ENCODE measurements at places on chromosomes 12 and 14.

DNA sequence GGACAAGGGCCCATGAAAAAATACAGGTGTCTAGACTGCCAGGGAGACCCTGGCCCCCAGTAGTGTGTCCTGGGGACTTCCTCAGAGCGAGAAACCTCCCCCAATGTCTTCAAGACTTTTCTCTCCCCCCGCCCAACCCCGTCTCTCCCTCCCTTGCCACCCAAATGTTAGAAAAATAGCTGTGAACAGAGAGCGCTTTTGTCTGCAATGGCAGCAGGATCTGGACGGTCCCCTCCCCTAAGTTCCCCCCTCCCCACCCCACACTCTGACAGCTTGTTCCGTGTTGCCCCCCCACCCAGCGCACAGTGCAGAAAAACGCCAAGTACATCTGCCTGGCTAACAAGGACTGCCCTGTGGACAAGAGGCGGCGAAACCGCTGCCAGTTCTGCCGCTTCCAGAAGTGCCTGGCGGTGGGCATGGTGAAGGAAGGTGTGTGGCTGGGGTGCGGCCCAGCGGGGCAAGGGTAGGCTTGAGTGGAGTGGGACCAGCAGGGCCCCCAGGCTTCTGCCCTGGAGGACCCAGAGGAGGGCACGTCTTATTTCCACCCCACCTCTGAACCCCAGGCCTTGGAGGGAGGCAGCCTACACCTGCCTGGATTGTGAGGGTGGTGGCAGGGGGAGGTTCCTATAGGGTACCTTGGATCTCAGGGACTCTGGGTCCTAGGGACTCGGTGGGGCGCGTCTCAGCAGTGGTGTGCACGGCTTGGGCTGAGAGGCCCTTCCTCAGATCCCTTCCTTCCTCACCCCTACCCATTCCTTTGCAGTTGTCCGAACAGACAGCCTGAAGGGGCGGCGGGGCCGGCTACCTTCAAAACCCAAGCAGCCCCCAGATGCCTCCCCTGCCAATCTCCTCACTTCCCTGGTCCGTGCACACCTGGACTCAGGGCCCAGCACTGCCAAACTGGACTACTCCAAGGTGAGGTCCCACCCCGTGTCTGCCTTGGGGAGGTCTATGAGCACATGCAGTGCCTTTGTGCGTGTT, 4.8 kb downstream of the NR4A1 start:
- DNase-seq = no peak

DNA sequence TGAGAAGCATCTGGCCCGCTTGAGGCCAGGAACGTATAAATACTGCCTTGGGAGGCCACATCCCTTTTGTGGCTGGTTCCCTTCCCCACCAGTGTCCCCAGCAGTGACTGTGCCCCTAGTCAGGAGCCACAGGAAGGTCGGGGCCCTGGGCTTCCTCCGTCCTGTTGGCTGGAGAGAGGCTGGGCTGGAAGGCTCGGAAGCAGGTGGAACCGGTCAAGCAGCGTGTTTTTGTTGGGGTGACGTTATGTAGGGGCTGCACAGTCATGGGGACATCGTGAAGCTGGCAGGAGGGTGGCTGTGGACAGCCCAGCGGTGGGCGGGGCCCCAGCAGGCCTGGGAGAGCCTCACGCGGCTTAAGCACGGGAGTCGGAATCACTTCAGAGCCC, 10.1 kb downstream of the XRCC3 start:
- no peak for DNase-seq

DNA sequence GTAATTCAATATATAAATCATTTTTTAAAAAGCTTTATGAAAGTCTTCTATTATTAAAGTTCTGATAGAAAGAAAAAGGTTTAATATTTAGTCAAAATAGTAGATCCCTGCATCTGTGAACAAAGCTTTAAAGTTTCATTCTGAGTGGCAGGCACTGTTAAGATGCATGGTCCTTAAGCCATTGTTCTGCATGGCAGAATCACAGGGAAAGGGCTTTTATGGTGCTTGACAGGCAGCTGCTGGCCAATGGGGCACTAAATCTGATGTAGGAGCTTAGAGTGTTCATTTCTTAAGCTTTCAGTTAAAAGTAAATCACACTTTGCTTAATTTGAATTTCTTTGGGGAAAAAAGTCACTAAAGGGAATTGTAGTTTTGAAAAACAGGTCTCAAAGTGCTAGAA, 148.2 kb downstream of the PLEKHA5 start:
- DNase-seq = no peak

- DNase-seq = no peak
Measured at GRCh38 chr12:84290168-84290567, 622.4 kb downstream of the SLC6A15 start.

DNA sequence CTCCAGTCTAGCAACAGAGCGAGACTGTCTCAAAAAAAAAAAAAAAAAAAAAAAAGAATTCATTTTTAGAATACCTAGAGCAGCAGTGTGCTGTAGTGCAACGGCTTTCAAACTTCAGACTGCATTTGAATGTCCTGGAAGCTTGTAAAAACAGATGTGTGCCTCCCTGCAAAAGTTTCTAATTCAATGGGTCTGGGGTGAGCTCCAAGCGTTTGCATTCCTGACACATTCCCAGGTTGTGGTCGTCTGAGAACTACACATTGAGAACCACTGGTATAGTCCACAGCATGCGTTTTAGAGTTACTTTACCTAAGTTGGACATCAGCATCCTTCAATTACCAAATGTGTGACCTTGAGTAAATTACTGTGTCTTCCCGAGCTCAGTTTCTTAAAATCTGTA, 816.8 kb downstream of the NRXN3 start:
- DNase-seq = peak; percentile 39

DNA sequence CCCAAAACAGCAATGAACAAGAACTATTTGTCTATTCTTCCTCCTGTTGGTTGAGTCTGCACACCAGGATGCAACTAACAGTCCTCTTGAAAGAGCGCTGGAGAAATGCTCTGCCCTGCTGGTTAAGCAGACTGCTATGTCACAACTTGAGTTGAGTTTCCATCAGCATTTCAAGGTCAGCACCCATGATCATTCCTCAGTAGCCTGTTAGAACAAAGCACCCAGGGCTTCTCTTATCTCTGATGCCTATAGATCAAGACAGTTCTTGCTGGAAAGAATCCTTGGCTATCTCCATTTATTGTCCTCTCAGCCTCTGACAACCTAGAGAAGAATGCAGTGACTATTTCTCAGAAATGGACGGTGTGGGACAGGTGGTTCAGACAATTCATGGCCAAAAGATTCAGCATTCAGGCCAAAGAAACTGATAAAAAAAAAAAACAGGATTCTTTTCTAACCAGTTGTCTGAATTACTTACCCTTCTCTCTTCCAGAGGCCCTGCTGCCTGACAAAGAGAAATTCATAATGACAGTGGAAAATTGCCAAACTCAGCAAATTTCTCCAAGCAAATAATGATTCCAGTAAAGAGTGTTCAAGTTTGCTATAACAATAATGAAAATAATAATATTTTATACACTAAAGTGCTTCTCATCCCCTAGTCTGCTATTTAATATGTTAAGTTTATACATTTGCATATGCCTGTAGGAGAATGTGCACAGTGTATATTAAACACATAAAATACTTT, 306.7 kb downstream of the EMP1 start:
- DNase-seq = peak; percentile 4

DNA sequence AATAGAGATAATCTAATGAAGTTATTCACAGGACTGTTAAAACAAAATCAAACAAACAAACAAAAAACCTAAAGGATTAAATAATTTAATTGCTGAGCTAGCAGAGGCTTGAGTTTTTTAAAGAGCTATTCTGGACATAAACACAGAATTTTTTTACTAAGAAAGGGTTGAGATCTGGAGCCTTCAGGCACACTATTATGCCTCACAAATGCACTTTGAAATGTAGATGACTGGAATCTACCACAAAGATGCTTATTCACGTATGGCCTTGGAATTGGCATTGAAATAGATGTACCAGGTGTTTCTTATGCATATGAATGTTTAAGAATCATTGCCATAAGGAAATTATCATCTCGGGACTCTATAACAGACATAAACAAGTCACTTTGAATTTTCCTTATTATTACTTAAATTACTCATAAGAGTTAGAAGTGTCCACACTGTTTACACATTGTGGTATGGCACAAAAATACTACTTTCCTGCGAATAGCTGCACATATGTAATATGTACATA, 21.6 kb downstream of the PUS7L start:
- DNase-seq = peak; percentile 18

- peak; percentile 9 for DNase-seq
Measured at GRCh38 chr12:75476071-75476470, 4.5 kb upstream of the GLIPR1 start.

DNA sequence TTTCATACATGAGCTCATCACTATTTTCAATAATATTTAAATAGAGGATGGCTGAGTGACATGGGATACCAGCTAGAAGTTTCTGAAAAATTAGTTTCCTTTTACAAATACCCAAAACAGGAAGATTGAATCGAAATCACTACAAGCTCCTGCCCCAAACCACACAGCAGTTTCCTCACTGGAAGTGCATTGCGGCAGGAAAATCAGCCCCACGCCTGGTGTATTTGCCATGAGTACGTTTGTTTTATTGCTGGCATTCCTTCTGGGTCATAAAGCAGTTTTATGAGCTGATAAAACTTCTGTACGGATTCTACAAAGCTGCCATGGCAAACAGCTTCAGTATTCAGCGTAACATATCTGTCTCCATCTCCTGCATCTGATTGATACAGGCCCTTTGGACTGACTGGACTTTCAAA, 23.7 kb downstream of the CDC42BPB start:
- no peak for DNase-seq

- DNase-seq = no peak
Measured at GRCh38 chr14:23442721-23443356, 7.4 kb upstream of the MYH7 start.

DNA sequence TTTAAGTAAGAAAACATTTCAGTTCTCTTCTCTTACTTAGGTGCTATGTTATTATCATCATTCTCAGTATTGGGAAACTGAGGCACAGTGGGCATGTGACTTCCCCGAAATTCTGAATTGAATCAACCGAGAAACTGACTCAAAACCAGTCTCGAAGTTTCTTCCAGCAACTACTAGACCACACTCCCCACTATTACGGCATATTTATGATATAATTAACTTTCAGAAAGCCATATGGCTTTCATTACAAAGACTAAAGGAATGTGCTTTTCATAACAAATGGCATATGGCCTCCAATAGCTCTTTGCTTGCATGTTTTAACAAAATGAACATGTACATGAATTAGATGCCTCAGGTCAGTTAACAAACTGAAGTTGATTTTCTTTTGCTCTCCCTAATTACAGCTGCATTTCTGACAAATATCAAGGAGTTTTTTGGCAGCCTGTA, 182.9 kb upstream of the SLC38A2 start:
- DNase-seq = peak; percentile 92

GRCh38 chr14:103910262-103910935, 17.9 kb upstream of the TDRD9 start:
- peak; percentile 64 for DNase-seq

DNA sequence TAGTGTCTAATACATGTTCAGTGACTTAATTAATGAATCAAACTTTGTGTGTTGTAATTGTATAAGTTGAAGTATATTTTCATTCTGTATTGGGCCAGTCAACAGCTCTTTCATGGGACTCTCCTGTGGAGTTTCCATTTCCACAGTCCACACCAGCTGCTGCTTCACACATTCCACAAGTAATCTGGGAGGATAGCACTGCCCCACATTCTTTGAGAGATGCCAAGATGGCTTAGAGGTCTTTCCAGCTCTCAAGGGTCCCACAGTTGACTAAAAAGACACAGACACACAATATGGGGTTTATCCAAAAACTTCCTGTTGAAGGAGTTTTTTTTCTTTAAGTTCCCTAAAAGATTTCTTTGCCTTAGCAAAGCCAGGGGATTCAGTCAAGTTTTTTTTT, 408.3 kb downstream of the AACS start:
- no peak for DNase-seq

GRCh38 chr14:47935332-47935731, 259.9 kb upstream of the MDGA2 start:
- no peak for DNase-seq

DNA sequence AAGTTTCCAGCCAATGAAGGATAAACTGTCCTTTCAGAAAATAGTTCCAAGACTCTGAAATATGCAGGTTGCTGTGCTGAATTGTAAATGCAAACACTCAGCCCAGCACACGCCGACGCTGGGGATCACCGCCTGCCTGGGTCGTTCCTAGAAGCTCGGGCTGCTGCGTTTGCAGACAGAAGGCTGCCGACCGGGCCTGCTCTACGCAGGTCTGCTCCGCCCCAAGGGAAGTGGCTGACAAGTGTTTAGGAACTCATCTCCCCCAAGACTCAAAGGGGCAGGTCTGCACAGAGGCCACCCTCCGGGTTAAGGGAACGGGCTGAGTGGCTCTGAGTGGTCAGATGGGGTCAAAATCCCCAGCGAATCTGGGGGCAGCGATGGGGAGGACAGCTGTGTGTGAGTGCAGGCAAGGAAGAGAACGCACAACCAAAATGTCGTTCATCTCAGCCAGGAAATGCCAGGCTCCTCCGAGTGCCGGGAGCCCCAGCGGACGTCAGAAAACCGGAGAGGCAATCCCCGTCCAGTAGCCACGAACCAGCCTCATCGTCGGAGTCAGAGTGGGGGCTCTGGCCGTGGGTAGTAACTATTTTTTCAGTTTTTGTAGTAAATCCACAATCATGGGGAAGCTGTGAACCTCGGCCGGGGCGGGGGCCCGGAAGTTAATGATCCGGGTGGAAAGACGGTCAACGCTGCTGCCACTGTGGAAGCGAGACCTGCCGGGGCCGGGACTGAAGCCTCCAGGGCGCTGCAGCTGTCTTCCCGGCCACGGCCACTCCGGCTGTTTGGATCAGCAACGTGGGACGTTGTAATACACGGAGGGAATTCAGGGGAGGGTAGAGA, 6.0 kb downstream of the GALNT9 start:
- no peak for DNase-seq

DNA sequence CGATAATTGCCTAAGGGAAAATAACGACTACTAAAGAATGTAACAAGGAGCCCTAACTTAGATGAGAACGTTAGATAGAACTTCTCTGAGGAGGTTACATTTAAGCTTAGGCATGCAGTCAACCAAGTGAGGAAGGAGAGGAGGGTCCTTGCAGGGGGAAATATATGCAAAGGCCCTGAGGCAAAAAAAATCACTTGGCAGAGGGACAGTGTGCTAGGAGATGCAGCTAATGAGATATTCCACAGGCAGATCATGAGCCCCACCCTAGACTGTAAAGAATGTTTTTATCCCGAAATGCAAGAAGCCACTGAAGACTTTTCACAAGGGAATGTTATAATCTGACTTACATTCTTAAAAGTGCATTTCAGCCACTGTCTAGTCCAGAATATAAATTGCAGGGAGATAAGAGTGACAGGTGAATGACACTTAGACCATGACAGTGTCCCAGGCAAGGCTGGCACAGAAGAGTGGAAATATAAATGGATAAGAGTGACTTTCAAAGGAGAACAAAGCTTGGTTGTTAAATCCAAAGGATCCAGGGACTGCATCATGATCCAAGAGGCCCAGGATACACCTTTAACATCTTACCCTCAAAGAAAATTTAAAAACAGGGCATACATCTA, 61.0 kb downstream of the PPM1H start:
- DNase-seq = no peak

- no peak for DNase-seq
Measured at GRCh38 chr14:38121320-38122020, 86.2 kb upstream of the SSTR1 start.

GRCh38 chr12:71578694-71579258, 84.9 kb downstream of the ZFC3H1 start:
- no peak for DNase-seq
